Stimulated activated CD4-positive, alpha-beta T cell treated with anti-CD3 and anti-CD28 coated beads, Interleukin-1b, Interleukin-23, amount 100 ng/mL, for 24 hours (primary cell): ENCODE measurements at places on chromosomes 6 and 20.

DNA sequence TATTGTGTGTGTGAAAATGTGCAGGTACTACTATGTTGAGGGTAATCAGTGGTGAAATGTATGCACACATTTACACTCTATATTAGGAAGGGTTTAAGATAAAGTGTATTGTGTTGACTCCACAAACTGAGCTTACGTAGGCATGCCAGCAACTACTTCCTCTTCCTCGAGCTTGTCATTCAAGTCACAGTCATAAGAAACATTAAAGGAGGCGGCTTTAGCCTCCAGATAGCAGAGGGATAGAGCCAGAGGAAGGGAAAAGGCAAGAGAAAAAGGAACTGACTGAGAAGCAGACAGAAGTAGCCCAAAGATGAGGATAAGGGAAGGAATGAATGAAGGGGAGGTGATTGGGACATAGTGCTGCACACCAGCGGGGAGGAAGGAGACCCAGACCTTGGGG is 55.2 kb downstream of the SMLR1 start:
- DNase-seq = no peak

DNA sequence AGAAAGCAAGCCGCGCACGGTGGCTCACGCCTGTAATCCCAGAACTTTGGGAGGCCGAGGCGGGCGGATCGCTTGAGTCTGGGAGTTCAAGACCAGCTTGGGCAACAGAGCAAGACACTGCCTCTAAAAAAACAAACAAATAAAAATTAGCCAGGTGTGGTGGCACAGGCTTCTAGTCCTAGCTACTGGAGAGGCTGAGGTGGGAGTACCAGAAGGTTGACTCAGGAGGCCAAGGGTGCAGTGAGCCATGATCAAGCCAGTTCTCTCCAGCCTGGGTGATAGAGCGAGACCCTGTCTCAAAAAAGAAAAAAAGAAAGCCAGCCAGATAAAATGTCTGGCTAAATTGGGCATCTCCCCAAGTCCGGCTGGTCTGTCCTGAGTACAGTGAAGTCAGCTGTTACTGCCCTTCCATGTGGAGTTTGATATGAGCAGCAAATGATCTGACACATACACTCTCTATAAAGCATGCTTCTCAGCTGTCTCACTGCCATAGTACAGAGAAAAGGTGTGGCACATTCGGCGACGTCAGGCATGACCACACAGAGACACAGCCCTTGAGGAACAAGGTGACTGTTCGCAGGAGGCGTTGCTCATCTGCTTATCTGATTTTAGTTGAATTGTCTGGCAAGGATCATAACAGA is 13.0 kb downstream of the CD83 start:
- DNase-seq = no peak

- no peak for DNase-seq
These were observed 98.7 kb downstream of the ERMARD start for GRCh38 chr6:169850154-169850553.

- DNase-seq = no peak
These were observed 37.2 kb upstream of the HACE1 start for GRCh38 chr6:104896914-104897313.

DNA sequence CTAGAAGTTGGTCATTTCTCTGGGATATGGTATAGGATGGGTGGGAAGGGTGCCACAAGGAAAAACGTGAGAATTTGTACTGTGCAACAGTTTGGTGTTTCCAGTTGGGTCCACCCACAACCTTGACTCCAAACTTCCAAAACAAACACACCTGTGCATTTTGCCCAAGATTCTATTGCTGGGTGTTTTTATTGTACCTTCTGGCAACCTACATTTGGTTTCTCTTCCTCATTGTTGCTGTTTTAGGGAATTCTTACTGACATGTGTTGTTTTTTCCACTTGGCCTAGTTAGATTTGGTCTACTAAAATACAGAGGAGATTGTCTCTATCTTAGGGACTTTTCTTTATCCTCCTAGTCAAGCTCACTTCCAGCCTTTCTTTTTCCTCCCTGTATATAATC is 16.7 kb downstream of the TULP4 start:
- no peak for DNase-seq

GRCh38 chr20:23021541-23021940 is 13.6 kb upstream of the SSTR4 start:
- DNase-seq = no peak

DNA sequence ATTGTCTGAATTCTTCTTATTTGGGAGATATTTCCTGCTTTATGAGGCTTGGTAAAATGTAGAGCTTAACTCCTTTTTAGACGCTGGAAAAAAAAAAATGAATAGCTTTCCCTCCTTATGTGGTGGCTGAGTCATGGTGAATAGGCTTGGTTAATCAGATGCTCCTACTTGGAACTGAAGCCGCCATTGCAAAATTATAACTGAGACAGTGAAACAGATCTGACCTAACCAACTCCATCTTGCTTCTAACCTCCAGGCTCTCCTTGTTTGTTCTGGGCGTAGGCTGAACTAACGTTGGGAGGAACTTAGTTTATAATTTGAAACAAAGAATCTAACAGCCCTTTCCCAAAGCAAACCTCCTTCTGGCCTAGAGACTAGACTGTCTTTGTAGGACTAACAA is 43.2 kb upstream of the PLCB4 start:
- DNase-seq = no peak
